ENCODE measurements at places on chromosomes 12 and 14. TPM values are rescaled to one million over a fixed set of nuclear protein-coding genes. Genes with fewer than 3 reads are reported as not detected.

The ATP6V1D gene
- 63.1 TPM for total RNA-seq

The GPR68 gene
- 0.51 TPM for total RNA-seq

The DNAH10 gene
- under 0.01 TPM for total RNA-seq

The SLC10A1 gene
- not detected for total RNA-seq

The STAC3 gene
- total RNA-seq: 4.9 TPM

The KHNYN gene
- 81.8 TPM for total RNA-seq

The DHRS2 gene
- not detected for total RNA-seq

The OVCH1 gene
- not detected for total RNA-seq

The RAD9B gene
- total RNA-seq: not detected

The KCNC2 gene
- not detected for total RNA-seq

The CCDC197 gene
- total RNA-seq: not detected

The LRP1-AS gene
- total RNA-seq: not detected

The GPD1 gene
- total RNA-seq: 4,641 TPM

The CMA1 gene
- 0.98 TPM for total RNA-seq

The APOLD1 gene
- 57.3 TPM for total RNA-seq

The SYT10 gene
- not detected for total RNA-seq

The C12orf54 gene
- not detected for total RNA-seq

The AKAP6 gene
- 0.94 TPM for total RNA-seq

The MOAP1 gene
- total RNA-seq: 12.6 TPM

Measured in subcutaneous adipose tissue (tissue), 4 donors.